Brain pericyte (primary cell): ENCODE measurements at places on chromosomes 3 and 15.

- DNase-seq = no peak
Observed at GRCh38 chr3:171116365-171116764, 89.8 kb upstream of the SLC2A2 start.

- no peak for DNase-seq
Observed at GRCh38 chr3:180594631-180595558, 7.1 kb upstream of the TTC14 start.

- no peak for DNase-seq
Observed at GRCh38 chr3:97882975-97883598, 61.3 kb downstream of the CRYBG3 start.

DNA sequence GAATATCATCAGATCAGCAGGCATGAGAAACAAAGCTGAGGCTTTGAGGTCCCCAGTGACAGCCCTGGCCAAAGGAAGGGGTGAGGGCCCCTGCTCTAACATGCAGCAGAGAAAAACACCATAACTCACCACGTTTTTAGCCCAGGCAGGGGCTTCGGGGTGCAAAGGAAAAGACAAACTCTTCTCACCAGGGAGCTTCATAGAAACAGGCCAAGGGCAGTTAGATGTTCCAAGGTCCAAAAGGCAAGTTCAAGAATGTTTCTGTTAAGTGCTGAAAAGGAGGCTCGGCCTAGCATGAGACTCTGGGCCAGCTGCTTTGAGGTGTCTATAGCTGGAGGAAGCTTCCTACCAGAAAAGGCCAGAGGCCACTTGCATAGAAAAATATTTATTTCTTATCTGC is 608.4 kb upstream of the CFAP20DC start:
- DNase-seq = no peak

DNA sequence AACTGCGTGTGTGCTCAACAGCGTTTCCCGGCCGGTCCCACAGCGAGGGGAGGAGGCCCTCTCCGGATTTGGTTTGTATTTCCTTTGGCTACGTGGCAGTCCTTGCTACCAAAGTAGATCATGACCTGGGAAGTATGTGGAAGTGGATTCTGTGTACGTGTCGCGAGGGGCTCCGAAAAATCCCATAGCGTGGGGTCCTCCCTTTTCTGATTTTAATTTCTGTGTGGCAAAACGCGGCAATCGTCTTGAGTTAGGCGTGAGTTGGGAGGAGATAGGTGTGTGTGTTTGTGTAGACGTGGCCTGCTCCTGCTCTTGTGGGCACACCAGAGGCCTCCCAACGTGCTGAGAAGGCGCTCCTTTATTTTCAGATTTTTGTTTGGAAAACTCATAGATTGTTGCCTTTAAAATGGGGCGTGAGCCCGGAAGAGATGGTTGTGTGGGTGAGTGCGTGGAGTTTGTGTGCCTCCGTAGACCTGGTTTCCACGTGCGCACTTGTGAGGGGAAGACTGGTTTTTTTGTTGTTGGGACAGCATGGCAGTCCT is 1.2 kb downstream of the TRIM71 start:
- no peak for DNase-seq

DNA sequence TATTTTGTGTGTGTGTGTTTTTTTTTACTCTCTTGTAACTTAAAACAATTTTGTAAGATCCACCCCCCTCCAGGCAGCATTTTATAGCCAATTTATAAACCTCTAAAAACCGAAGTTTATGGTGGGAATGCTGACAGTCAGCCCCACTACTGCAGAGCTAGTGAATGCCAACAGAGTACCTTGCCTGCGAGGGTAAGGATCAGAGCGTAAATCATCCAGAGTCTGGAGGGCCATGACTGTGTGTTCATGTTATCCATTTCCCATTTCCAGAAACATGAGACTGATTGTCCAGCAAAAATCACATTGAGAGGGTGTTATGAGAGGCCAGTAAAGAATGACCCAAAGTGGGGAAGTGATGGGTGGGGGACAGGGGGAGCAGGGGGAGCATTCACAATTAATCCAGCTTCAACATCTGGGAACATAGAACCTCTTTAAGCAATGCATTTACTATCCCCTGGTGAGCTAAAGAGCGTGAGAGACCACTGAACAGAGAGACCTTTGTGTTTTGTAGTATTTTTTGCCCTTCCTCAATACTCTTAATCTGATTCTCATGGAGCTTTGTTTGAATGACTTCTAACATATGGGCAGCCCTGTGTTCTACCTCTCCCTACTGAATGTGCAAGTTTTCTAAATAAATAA is 464.5 kb downstream of the RBMS3 start:
- DNase-seq = no peak

DNA sequence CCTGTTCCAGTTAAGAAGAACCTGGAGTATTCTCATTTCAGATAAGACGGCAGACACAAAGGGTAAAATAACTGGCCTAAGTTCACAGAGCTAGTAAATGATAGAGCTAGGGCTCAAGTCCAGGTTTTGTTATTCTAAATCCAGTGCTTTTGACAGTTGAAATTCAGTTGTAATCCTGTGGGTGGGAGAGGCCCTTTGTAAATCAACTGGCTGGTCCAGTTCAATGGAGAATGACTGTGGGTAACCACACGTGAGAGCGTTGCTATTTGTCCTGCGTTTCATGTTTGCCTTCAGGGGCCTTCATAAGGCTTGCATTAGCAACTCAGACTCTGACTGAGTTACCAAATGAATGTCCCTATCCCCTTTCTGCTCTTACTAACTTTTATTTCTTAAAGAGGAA is 24.2 kb upstream of the CD96 start:
- DNase-seq = no peak

GRCh38 chr3:194874783-194875182 is 189.1 kb downstream of the FAM43A start:
- DNase-seq = no peak

DNA sequence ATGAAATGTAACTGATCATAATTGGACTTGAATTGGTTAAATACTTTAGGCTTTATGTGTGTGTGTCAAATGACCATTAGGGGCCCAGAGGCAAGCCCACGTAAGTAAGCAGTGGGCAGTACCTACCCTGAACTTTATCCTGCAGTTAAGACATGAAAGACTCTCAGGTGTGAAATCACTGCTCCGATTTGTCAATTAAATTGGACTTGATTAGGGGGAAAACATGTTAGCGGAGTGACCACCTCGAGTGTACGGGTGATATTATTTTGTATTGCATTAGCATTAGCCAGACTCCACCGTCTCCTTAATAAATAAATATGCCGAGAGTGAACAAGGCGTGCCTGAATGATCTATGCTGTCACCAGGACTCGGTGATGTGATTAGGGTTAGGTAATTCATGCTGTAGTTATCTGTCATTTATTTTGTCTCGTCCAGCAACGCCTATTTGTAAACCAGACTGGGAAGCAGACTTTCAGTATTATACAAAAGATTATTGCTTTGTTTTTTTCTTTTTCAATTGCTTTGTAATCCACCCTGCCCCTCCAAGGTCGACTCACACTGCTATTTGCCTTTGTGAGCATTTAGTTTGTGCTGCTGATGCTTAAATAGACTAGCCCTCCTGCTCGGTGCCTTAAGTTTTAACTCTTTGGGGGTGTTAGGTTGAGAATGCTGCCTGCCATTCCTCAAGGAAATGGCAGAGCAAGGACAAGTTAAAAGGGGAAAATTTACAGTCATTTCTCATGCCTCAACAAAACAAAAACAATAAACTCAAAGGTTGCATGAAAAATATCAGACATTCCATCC is 1.8 kb downstream of the RBMS3 start:
- DNase-seq = no peak

DNA sequence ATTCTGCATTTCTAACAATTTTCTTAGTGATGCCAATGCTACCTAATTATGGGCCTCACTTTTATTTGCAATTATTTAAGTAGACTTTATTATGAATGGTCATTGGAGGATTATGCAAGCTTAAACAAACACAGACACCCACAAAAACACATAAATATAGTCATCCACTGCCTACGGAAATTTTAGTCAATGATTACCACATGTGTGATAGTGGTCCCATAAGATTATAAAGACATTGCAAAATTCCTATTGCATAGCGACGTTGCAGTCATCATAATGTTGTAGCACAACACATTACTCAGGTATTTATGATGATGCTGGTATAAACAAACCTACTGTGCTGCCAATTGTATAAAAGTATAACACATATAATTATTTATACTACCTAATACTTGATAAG is 247.8 kb upstream of the ALCAM start:
- no peak for DNase-seq
